ENCODE measurements at places on chromosomes 16 and 17.

DNA sequence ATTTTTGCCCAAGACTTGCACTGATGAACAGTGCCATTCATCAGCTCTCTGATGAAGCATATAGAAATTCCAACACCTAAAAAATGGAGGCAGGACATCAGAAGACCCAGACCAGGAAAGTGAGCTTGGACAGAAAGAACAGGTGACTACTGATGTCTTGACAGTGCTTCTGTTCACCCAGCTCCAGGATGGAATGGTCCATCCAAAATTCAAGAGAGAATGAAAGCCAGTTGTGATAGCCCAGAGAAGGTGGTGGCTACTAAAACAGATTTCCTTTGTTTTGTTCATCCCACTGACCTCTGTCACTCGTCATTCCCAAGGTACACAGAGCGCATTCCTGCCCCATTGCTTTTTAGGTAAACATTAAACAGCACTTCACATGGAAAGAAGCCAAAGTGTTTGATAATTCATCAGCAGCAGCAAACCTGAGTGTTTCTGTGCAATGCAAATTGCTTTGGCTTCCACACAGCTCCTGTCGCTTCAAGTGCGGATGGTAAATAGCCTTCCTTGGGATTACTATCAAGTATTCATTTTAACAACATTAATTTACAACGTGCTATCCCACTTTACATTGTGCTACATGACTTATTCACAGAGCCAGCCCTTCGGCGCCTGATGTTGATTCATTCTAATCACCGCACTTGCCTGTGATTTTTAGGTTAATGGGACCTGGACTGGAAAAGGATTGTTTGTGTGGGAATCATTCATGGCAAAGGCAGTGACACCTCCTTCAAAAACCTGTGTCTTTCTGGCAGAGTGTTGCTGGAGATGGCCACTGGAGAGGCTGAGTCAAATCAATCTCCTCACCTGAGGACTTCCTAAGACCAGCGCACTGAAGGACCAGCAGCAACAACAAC, 65.1 kb upstream of the TOX3 start:
- no peak for DNase-seq

- DNase-seq: no peak
Observed at GRCh38 chr17:51439395-51440229, 179.3 kb downstream of the UTP18 start.

- DNase-seq: no peak
Observed at GRCh38 chr16:83606486-83607030, 201.2 kb upstream of the HSBP1 start.

GRCh38 chr17:77882481-77883212, 75.9 kb upstream of the TNRC6C start:
- peak; percentile 80 for DNase-seq

- no peak for DNase-seq
Observed at GRCh38 chr17:28684963-28685362, 23.0 kb downstream of the SUPT6H start.

DNA sequence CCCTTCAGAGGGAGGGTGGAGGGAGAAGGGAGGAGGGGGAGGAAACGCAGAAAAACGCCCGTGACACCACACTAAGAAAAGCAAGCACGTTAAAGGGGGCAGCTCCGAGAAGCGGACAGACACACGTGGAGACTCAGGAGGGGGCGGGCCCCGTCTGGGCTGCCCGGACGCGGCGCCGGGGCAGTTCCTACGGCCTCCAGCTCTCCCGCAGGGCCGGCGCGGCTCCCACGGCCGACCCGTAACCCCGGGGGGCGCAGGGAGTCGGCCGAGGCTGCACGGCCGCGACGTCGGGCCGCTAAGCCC, 362 bp downstream of the KLHDC4 start:
- no peak for DNase-seq

DNA sequence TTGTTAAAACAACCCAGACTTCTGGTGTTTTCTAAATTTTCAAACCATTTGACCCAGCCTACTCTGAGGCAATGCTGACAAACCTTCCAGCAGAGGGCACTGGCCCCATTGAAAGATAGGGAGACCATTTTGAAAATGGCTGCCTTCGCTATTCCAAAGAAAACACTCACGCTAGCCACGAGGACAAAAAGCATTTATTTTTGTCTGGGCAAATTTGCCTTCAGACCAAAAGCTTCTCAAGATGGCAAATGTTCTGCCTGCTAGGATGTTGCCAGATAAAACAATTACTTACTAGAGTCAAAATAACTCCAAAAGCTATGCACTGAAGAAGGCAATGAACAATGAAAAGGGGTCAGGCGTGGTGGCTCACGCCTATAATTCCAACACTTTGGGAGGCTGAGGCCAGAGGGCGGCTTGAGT, 296.7 kb upstream of the IRX5 start:
- DNase-seq: no peak

GRCh38 chr17:42673885-42674754, 2.7 kb downstream of the PLEKHH3 start:
- DNase-seq: no peak

- DNase-seq: no peak
Observed at GRCh38 chr16:88525663-88525990, 44.6 kb upstream of the ZC3H18 start.

GRCh38 chr17:83069931-83070742, 9.3 kb upstream of the METRNL start:
- no peak for DNase-seq

GRCh38 chr16:51243936-51244436, 92.9 kb upstream of the SALL1 start:
- DNase-seq: no peak

GRCh38 chr16:13973321-13974023, 53.5 kb downstream of the ERCC4 start:
- DNase-seq: no peak

- no peak for DNase-seq
Observed at GRCh38 chr17:79204261-79204660, 129.6 kb downstream of the ENGASE start.

DNA sequence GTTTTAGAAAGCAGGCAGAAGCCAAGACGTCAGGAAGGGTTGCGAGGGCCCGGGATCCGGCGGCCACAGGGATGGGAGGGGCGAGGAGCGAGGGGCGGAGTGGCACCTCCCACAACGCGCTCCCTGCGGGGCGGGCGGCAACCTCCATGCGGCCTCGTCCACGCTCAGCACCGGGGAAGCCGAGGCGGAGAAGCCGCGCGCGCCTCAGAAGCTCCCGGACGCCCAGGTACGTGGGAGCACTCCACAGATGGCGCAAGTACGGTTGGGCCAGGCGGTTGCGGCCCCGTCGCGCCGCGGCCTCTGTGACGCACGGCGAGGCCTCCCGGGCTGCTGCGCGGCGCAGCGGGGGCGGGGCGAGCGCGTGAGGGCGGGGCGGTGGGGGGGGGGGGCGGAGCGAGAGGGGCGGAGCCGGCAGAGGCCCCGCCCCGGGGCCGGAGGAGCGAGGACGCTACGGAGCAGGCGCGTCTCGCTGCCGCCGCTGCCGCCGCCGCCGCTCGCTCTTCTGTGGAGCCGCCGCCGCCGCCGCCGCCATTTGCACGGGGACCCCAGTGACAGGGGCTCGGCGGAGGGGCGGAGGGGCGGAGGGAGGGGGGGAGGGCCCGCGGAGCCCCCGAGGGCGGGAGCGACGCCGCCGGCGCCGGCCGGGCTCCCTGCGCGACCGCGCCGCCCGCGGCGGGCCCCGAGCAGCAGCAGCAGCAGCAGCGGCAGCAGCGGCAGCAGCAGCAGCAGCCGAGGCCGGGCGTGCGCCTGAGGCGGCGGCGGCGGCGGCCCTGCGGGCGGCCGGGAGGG, at the start of gene TENT4B:
Gene TENT4B, plus strand, starts transcription at position 500 of the 789 bp plus-strand sequence. CDS start 316 bp downstream, outside the sequence.
- peak; percentile 74 for DNase-seq

DNA sequence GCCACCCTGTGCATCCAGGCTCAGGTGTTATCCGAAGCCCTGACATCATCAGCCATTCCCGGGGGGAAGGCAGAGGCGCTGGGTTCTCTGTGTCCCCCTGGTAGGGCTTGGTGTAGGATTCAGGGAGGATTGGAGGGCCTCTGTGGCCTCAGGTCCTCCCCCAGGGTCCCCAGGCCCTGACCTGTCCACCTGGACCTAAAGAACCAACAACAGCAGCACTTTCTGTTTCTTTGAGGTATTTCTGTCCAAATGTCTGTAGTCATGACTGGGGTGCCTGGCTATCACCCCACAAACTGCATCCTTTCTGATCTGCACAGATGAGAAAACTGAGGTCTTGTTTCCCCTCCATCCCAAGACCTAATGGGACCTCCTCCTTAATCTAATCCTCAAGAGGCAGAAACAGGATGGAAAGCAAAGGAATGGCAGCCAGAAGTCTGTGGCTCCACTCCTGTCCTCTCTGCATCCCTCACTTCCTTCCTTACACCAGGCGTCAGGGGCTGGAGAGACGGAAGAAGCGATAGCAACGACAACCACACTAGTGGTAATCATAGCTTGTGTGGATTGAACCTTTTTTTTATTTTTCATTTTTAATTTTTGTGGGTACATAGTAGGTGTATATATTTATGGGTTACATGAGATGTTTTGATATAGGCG, 11.8 kb downstream of the NLRC5 start:
- no peak for DNase-seq

GRCh38 chr16:57867000-57867561, 64.8 kb upstream of the KIFC3 start:
- no peak for DNase-seq

- DNase-seq: no peak
Observed at GRCh38 chr16:85928401-85928820, 29.4 kb downstream of the IRF8 start.

- no peak for DNase-seq
Observed at GRCh38 chr17:27449541-27449940, 6.7 kb upstream of the KSR1 start.

- no peak for DNase-seq
Observed at GRCh38 chr16:11423315-11424117, 78.3 kb downstream of the RMI2 start.
